ENCODE measurements at places on chromosomes 16 and 17.

DNA sequence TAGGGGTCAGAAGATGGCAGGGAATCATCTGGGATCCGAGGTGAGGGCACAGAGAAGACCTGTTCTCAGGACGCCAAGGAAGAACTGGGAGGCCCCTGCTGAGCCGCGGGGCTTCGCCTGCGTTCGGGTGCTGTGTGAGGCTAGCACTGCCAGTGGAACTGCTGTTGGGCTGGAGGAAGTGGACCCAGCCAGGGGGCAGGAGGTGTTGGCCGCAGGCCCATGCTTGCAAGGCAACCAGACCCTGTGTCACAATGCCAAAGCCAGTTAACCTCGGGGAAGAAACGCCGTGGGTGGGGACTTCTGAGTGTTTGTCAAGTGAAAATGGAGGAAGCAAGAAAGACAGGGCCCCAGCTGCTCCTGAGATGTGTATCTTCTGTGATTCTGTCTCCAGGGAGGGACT, 185.5 kb downstream of the LGALS9B start:
- no peak for DNase-seq

GRCh38 chr17:6596081-6596480, 39.7 kb upstream of the PITPNM3 start:
- DNase-seq: no peak

GRCh38 chr17:68505951-68506350, 6.3 kb upstream of the PRKAR1A start:
- no peak for DNase-seq

GRCh38 chr17:59786536-59787319, 79.3 kb downstream of the VMP1 start:
- no peak for DNase-seq

- DNase-seq: no peak
Measured at GRCh38 chr17:7233701-7234082, 625 bp downstream of the DVL2 start.

GRCh38 chr16:31010585-31011325, at the start of gene STX1B:
Gene STX1B, minus strand, starts transcription at chr16:31010638. Its CDS starts 242 bp downstream, at chr16:31010396.
- DNase-seq: no peak

DNA sequence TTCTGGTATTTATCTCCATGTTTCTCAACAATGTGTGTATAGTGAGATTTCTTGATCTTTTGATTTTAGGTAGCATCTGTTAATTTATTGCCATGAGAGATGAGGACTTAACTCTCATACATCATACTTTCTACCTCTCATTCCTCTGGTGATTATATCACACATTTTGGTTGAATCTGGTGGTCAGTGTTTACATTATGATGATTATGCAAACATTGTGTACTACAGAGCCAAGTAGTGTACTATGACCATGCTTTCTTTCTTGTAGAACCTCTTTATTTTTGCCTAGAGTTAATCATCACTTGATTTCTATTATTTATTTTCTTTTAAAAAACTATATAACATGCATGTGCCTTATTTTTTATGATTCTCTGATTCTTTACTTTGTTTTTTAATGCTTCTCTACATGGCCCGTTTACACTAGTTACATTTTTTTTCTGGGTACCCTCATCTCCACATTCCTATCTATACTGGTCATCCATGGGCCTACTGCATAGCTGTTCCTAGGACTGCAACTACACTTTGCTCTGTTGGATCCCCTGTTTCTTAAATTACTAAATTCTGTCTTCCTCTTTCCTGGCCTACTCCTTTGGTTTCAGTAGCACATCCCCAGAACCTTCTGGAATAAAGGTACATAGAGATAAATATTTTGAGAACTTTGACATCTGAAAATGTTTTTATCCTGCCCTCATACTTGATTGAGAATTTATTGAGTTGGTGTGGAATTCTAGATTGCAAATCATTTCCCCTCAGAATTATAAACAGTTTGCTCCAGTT, 63.0 kb upstream of the LRRC37A3 start:
- DNase-seq: no peak

DNA sequence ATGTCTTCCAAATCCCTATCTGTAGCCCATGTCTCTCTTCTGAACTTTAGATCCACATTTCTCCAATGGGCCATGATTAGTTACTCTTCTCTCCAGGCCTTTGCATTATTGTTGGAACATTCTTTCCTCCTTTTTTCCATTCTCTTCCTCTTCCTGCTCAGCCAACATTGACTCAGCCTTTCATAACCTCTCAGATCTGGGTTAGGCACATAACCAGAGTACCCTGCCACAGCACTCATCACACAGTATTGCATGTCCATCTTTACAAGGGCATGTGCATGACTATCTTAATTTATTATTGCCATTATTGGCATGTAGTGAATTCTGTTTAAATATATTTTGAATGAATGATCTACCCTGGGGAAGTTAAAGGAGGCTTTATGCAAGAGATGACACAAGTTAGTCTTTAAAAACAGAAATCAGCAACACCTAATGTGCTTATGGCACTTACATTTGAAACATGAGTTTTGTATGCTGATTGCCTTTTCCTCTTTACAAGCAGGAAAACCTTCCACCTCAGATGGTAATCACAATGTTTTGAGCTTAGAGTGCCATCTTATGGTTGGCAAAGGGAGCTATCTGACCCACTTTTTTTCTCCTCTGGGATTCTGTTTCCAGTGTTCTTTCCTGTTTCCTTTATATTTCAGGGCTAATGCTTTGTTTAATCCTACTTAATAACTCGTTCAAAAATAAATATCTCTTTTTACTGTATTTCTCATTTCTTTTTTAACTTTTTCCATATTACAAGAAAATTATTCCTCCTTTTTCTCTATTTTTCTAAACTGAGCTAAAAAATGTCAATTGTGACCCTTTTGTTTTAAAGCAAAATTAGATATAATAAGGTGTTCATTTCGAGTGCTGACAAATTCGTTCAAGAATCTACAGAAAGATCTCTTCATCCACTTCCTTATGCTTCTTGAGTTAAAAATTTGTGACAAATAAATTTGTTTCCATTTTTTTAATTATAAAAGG, 151.0 kb upstream of the RBL2 start:
- no peak for DNase-seq

GRCh38 chr16:3734758-3735221, 17.5 kb upstream of the TRAP1 start:
- DNase-seq: no peak

DNA sequence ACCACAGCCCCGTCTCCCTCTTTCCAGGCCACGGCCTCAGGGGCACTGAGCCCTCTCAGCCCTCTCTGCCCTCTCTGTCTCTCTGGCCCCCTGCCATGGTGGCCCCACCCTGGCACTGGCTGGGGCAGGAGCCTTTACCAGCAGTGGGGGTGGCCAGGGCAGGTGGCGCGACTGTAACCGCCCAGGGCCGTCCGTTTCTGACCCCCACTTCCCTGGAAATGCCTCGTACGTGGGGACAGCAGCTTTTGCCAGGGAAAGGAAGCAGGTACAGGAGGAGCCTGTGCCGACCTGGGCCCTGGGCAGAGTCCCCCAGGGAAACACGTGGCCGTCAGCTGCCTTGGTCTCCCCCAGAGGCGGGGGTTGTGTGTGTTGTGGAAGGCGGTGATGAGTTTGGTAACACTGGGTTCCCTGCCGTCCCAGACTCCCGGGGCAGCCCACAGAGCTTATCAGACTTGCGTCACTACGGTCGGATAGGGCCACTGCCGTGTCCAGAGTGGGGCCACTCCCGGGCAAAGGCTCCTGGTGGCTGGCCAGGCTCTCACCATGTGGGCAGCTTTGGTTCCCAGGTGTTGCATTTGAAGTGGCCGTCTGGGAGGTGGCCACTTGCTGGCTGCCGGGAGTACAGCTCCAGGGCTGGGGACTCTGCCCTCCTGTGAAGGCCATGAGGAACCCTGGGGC, 249.3 kb upstream of the CIBAR2 start:
- DNase-seq: no peak

GRCh38 chr16:80085606-80086005, 455.2 kb upstream of the DYNLRB2 start:
- no peak for DNase-seq

DNA sequence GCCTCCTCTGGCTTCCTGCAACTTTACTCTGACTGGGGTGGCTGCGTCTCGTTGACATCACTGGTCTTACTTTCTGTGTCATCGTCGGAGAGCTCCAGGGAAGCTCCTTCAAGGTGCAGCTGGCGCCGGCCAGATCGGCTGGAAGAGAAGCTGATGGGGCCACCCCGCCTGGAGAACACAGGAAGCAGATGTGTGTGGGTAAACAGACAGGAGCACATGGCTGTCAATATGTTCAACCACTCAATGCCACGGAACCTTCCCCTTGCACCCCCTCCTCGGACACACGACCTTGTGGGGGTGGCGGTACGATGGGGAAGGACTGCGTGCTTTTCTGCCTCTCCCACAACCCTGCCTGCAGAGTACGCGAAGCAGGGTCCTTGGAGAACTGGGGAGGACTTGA, 40.1 kb downstream of the NDEL1 start:
- no peak for DNase-seq

DNA sequence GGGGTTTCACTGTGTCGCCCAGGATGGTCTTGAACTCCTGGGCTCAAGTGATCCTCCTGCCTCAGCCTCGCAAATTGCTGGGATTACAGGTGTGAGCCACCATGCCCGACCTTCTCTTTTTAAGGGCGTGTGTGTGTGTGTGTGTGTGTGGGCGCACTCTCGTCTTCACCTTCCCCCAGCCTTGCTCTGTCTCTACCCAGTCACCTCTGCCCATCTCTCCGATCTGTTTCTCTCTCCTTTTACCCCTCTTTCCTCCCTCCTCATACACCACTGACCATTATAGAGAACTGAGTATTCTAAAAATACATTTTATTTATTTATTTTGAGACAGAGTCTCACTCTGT, 3.9 kb downstream of the STH start:
- DNase-seq: no peak

GRCh38 chr17:36791942-36792475, 145.3 kb upstream of the LHX1 start:
- no peak for DNase-seq

DNA sequence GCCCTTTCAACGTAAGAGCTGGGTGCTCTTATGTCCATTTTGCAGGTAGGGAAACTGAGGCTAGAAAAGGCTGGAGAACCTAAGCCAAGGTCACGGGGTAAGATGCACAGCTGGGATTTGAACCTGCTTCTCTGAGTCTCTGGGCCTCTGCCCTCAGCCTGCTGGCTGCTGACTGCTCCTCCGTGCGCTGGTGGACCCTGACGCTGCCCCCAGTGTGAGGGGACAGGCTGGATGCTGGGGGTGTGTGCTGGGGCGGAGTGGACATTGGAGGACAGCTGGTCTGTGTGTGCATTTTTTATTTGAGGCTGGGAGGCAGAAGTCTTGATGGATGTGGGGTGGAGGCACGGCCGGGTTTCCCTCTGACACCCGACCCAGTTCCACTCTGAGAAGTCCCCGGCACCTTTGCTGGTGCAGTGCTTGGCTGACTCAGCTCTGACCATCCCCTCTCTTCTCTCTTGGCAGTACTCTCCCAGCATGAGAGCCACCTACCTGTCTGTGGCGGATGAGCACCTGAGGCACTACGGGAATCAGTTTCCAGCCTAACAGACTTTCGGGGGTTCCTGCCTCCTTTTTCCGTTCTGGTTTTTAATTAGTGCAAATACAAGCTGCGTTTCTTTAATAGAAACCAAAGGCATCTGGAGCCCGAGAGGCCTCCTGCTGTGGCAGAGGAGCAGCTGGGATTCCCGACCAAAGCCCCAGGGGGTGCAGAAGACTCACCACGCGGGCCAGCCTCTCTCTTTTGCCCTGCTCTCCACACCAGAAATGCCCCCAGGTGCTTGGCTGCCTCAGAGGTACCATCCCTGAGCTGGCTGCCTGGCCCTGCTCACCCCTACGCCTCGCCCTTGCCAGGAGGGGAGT, 14.1 kb upstream of the DNAI2 start:
- no peak for DNase-seq

GRCh38 chr16:73848993-73849392, 447.6 kb upstream of the PSMD7 start:
- no peak for DNase-seq

DNA sequence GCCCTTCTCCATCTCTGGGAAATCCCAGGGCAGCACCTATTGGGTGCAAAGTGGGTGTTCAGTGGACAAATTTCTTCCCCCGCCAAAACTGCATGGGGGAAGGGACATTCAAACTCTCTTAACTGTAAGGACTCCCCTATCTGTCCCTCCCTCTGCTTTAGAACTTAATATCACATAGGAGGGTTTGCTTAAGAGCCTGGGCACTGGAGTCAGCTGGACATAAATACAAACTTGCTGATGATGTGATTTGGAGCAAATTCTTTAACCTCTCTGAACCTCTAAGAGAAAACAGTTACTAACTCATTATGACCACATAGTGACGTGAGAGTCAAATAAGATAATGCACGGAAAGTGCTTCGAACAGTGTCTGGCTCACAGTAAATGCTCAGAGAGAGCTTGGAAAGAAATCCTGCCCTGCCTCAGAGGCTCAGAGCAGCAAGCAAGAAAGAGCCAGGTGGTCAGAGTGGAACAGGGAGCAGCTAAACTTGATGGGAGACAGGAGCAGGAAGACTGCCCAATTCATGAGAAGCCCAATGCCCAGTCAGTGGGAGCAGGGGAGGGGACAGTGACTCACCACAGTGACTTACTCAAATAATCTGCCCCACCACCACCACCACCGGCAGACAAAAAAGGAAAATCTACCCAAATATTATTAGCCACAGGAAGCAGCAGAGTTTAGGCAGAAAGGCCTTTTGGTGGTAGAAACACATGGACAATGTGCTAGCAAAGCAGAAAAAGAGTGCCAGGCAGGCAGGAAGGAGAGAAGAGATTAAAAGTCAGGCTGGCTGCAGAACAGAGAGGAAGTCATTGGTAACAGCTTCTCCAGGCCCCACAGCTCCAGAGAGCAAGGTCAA, 23.9 kb upstream of the CCL1 start:
- DNase-seq: no peak

GRCh38 chr17:82806645-82807044, 33.2 kb downstream of the ZNF750 start:
- no peak for DNase-seq

- DNase-seq: no peak
Measured at GRCh38 chr16:4182581-4183236, 59.2 kb downstream of the SRL start.

- no peak for DNase-seq
Measured at GRCh38 chr17:63646488-63646806, 24.2 kb downstream of the MAP3K3 start.

DNA sequence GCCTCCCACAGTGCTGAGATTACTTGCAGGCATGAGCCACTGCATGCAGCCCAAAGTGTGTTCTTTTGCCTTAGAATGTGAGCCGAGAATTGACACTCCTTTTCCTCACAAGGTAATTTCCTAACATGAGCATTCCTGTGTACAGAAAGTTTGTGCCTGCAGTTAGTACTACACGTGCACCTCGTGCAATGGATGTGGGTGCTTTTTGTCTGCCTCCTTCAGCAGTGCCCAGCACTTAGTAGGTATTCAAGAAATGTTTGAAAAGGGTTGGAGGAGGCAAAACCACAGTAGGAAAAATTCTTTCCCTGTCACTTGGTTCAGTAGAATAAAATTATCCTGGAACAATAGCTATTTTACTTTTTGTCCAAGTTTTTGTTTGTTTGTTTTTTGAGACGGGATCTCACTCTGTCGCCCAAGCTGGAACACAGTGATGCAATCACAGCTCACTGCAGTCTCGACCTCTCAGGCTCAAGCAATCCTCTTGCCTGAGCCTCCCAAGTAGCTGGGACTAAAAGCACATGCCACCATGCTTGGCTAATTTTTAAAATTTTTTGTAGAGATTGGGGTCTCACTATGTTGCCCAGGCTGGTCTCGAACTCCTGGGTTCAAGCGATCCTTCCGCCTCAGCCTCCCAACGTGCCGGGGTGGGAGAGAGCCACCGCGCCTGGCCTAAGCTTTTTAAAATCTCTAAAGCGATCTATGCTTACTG, 2.4 kb downstream of the NDE1 start:
- DNase-seq: no peak

- no peak for DNase-seq
Measured at GRCh38 chr17:38613981-38614779, 8.4 kb upstream of the SRCIN1 start.

- DNase-seq: no peak
Measured at GRCh38 chr16:67184995-67185650, 1.4 kb upstream of the MATCAP1 start.
